T-cell (primary cell): ENCODE measurements at places on chromosomes 7 and 10. TPM values are rescaled to one million over a fixed set of nuclear protein-coding genes. Genes with fewer than 3 reads are reported as not detected.

GRCh38 chr10:16566202-16566805, 44.6 kb upstream of the C1QL3 start:
- H3K36me3 ChIP-seq, result no peaks in the 10 kb centered on the region
- peaks cover 4% of the 10 kb centered on the region for H3K27me3 ChIP-seq
- no peak for DNase-seq
- H3K4me1 ChIP-seq, result no peaks in the 10 kb centered on the region
- no peak overlapping the region for H3K27ac ChIP-seq

DNA sequence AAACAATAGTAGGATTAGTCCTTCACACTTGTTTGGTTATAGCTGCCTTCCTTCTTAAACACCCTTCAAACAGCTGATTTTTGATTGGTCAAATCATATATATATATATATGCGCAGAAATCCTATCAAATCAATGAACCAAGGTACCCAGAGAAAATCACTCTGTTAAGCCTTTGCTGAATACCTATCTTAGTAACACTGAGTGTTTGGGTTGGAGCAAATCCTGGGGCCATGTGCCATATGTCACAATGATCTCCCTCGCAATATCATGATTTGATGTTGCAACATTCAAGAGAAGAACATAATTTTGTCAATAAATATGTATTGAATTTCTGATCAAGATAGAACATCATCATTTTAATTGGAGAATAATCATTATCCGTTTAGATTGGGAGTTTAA, 795.6 kb downstream of the REEP3 start:
- no peaks in the 10 kb centered on the region for H3K4me1 ChIP-seq
- no peaks in the 10 kb centered on the region for H3K27me3 ChIP-seq
- H3K36me3 ChIP-seq, result no peaks in the 10 kb centered on the region
- H3K4me3 ChIP-seq, result no peak overlapping the region
- H3K27ac ChIP-seq, result no peak overlapping the region

DNA sequence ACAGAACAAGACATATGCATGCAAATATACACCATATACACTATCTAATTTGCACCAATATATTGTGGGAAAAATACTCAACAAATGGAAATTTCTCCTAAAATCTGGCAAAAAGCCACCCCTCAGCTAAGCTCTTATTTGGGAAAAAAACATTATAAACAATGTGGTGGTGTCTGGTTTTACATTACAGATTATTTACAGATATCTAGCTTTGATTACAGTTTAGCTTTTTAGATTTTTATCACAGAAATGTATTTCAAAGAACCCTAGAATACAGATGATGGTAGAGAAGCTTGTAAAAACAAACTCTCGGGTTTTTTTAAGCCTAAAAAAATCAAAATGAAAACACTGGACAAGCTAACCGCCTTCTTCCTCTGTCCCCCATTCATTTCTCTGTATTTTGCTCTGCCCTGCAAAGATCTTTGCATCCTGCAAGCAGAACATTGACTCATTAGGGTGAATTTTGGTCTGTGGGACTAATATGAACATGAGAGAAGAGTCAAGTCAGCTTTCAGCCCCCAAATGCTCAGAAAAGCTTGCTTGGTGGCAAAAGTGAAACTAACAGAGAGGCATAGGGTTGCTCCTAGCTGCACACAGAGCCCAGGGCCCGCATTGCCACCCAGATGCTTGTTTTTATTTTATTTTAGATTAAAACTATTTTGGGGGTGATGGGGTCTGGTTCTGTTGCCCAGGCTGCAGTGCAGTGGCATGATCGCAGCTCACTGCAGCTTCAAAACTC, 88.8 kb upstream of the LYZL1 start:
- peaks cover 8% of the 10 kb centered on the region for H3K27me3 ChIP-seq
- no peaks in the 10 kb centered on the region for H3K4me1 ChIP-seq
- DNase-seq, result no peak
- H3K4me3 ChIP-seq, result no peak overlapping the region
- H3K27ac ChIP-seq, result no peak overlapping the region

GRCh38 chr10:129096065-129096984, 370.7 kb upstream of the MGMT start:
- H3K36me3 ChIP-seq, result no peaks in the 10 kb centered on the region
- no peak overlapping the region for H3K27ac ChIP-seq
- no peak for DNase-seq
- H3K4me3 ChIP-seq, result no peak overlapping the region

SPDYE8 gene
- total RNA-seq, result not detected

CALCR gene
- total RNA-seq, result not detected

CYP2C9 gene
- total RNA-seq, result not detected

GRCh38 chr7:101177644-101178043, 2.4 kb downstream of the NAT16 start:
- no peak for DNase-seq
- no peak overlapping the region for H3K27ac ChIP-seq
- H3K27me3 ChIP-seq, result peaks cover 91% of the 10 kb centered on the region
- H3K4me1 ChIP-seq, result peaks cover 30% of the 10 kb centered on the region
- no peaks in the 10 kb centered on the region for H3K36me3 ChIP-seq
- H3K4me3 ChIP-seq, result no peak overlapping the region

OR6V1 gene
- total RNA-seq, result not detected

BRAF gene
- total RNA-seq, result 42.2 TPM

- H3K27me3 ChIP-seq, result peaks cover 20% of the 10 kb centered on the region
- H3K4me3 ChIP-seq, result no peak overlapping the region
- no peaks in the 10 kb centered on the region for H3K36me3 ChIP-seq
Measured at GRCh38 chr10:113557903-113558321, 5.1 kb downstream of the HABP2 start.

- H3K27ac ChIP-seq, result no peak overlapping the region
- no peaks in the 10 kb centered on the region for H3K27me3 ChIP-seq
- DNase-seq, result no peak
- H3K4me3 ChIP-seq, result no peak overlapping the region
- H3K4me1 ChIP-seq, result no peaks in the 10 kb centered on the region
Measured at GRCh38 chr10:78335371-78335690, 301.7 kb downstream of the RPS24 start.

GRCh38 chr10:116237970-116238369, 35.0 kb downstream of the GFRA1 start:
- no peaks in the 10 kb centered on the region for H3K36me3 ChIP-seq
- no peaks in the 10 kb centered on the region for H3K4me1 ChIP-seq

STEAP1 gene
- total RNA-seq, result not detected

GRCh38 chr10:132461103-132461682, 64.2 kb downstream of the PWWP2B start:
- no peaks in the 10 kb centered on the region for H3K27me3 ChIP-seq
- no peaks in the 10 kb centered on the region for H3K36me3 ChIP-seq
- DNase-seq, result no peak
- H3K4me3 ChIP-seq, result no peak overlapping the region
- H3K27ac ChIP-seq, result no peak overlapping the region

OR9A2 gene
- not detected for total RNA-seq
